ENCODE measurements at places on chromosomes 1 and 21. TPM values are rescaled to one million over a fixed set of nuclear protein-coding genes. Genes with fewer than 3 reads are reported as not detected.

- peaks cover 3% of the 10 kb centered on the region for H3K4me1 ChIP-seq
- H3K36me3 ChIP-seq = no peaks in the 10 kb centered on the region
- H3K27me3 ChIP-seq = no peaks in the 10 kb centered on the region
- DNase-seq = no peak
Measured at GRCh38 chr1:147238053-147238902, 4.2 kb upstream of the CHD1L start.

GRCh38 chr1:43824795-43825194 lies 108.8 kb upstream of the ARTN start:
- H3K27me3 ChIP-seq = no peaks in the 10 kb centered on the region
- peaks cover 9% of the 10 kb centered on the region for H3K4me1 ChIP-seq
- no peak overlapping the region for H3K27ac ChIP-seq
- DNase-seq = no peak
- H3K36me3 ChIP-seq = peaks cover 3% of the 10 kb centered on the region

- DNase-seq = no peak
- H3K4me1 ChIP-seq = no peaks in the 10 kb centered on the region
- peak overlapping the region; percentile 63 for H3K4me3 ChIP-seq
- no peaks in the 10 kb centered on the region for H3K36me3 ChIP-seq
- H3K27ac ChIP-seq = peak overlapping the region; percentile 94
Measured at GRCh38 chr1:94246692-94247137, 9.3 kb upstream of the ARHGAP29 start.

- H3K4me3 ChIP-seq = no peak overlapping the region
- H3K36me3 ChIP-seq = no peaks in the 10 kb centered on the region
- DNase-seq = no peak
- H3K27me3 ChIP-seq = no peaks in the 10 kb centered on the region
- H3K4me1 ChIP-seq = no peaks in the 10 kb centered on the region
- H3K27ac ChIP-seq = no peak overlapping the region
Measured at GRCh38 chr1:74652711-74653139, 20.9 kb downstream of the ERICH3 start.

LIPI gene
- total RNA-seq = not detected

- no peaks in the 10 kb centered on the region for H3K4me1 ChIP-seq
- DNase-seq = no peak
- H3K36me3 ChIP-seq = no peaks in the 10 kb centered on the region
Measured at GRCh38 chr1:85121744-85122143, 73.4 kb upstream of the MCOLN3 start.

TDRD5 gene
- 0.34 TPM for total RNA-seq

GRCh38 chr1:28971980-28972771 lies 57.8 kb downstream of the EPB41 start:
- no peak for DNase-seq
- no peak overlapping the region for H3K27ac ChIP-seq
- no peaks in the 10 kb centered on the region for H3K27me3 ChIP-seq

SPRR5 gene
- total RNA-seq = not detected

GRCh38 chr21:31894457-31894856 lies 21.6 kb downstream of the HUNK start:
- H3K4me3 ChIP-seq = no peak overlapping the region
- DNase-seq = no peak
- H3K4me1 ChIP-seq = no peaks in the 10 kb centered on the region
- H3K27me3 ChIP-seq = no peaks in the 10 kb centered on the region

- H3K4me3 ChIP-seq = no peak overlapping the region
- no peaks in the 10 kb centered on the region for H3K4me1 ChIP-seq
- no peaks in the 10 kb centered on the region for H3K27me3 ChIP-seq
- no peaks in the 10 kb centered on the region for H3K36me3 ChIP-seq
- DNase-seq = no peak
- H3K27ac ChIP-seq = no peak overlapping the region
Measured at GRCh38 chr1:222071387-222071786, 329.5 kb upstream of the DUSP10 start.

FAM131C gene
- 17.8 TPM for total RNA-seq

NIBAN1 gene
- 223 TPM for total RNA-seq

RIPPLY3 gene
- total RNA-seq = not detected
